Astrocyte (in vitro differentiated cells and primary cell): ENCODE measurements at places on chromosomes 16 and 17. TPM values are rescaled to one million over a fixed set of nuclear protein-coding genes. Genes with fewer than 3 reads are reported as not detected.

GRCh38 chr16:58458606-58459343, 41.2 kb upstream of the NDRG4 start:
- DNase-seq: no peak

- DNase-seq: no peak
Measured at GRCh38 chr17:78113804-78114785, 14.5 kb downstream of the TMC6 start.

The CDH1 gene
- 10.7 and 23.8 TPM in 2 replicates for total RNA-seq

The DNASE1L2 gene
- total RNA-seq: 1.2 and 1.3 TPM in 2 replicates

GRCh38 chr17:63399856-63400255, 46.2 kb downstream of the CYB561 start:
- DNase-seq: peak; percentile 44

GRCh38 chr16:11526655-11527350, 59.9 kb downstream of the LITAF start:
- DNase-seq: no peak

The EPX gene
- not detected in 2 replicates for total RNA-seq

The ABCA9 gene
- 0.16 TPM in 1 of 2 replicates, not detected in the other for total RNA-seq

GRCh38 chr16:81787659-81788058, 8.6 kb downstream of the PLCG2 start:
- no peak for DNase-seq

DNA sequence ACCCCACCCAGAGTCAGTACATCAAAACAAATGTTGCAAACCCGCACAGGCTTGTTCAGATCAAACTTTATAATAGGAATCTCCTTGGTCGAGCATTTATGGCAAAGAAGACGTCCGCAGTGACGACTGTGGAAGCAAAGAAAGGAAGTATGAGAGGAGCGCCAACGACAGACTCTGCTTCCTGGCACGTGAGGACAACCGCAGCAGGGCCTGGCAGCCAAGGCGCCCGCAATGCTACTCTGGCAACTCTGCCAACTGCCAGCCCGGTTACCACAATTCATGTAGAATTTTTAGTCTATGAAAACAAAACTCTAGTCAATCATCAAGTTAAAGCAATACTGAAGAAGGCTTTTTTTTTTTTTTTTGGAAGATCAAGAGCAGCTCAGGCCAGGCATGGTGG, 24.8 kb downstream of the CYB5D2 start:
- no peak for DNase-seq

GRCh38 chr16:84598360-84598759, 19.5 kb downstream of the COTL1 start:
- DNase-seq: no peak

GRCh38 chr17:18966831-18967624, 15.1 kb downstream of the SLC5A10 start:
- DNase-seq: no peak

DNA sequence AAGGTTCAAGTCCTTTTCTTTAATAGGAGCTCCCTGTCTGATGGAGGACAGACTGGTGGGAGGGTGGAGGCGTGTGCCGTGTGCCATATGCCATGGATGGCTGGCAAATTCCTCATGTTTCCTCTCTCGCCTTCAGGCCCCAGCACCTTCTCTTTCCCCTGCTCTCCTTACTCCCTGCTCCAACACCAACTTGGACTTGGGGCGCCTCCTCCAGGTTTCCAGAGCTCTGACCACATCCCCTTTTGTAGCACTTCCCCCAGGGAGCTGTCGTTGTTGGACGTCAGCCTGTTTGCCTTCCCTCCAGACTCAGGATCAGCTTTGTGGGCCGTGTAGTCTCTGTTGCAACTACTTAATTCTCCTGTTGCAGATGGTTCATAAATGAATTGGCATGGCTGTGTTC, 30.7 kb downstream of the TMC7 start:
- DNase-seq: no peak

The NLGN2 gene
- 77.3 and 80.7 TPM in 2 replicates for total RNA-seq

The DPEP3 gene
- not detected in 2 replicates for total RNA-seq

The LPCAT2 gene
- 67.1 and 74.4 TPM in 2 replicates for total RNA-seq

DNA sequence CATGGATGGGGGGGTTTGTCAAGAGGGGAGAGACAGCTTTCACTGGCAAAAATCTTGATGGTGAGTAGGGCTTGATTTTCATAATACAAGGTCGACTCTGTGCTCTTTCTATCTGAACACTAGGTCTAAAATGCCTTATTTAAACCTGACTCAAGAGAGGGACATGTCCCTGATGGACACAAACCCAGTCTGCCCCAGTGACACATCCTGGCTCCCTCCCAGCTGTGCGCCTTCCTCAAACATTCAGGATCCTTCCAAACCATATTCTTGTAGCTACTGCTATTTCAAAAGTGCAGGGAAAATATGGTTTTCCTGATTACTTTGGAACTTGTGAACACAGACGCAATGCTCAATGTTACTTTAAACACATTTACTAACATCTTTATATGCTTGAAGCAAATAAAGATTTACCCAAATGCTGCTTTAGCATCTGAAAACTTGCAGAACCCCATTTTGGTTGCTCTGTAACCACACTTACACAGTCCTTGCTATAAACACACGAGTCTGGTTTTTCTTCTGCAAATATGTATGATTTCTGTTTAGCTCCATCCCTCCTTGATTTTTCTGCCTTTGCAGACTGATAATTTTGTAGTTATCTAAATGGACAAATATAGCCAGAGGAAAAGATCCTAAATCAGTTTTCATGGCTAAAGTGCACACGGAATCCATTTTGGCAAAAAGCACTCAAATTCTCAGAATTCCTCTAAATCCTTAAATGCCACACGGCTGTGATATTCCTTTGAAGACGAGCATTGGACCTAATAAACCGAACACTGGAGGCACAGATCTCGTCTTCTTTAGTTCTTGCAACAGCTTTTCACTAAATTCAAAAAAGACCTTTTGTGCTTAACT, 499.9 kb upstream of the ZFHX3 start:
- DNase-seq: no peak

The LITAF gene
- total RNA-seq: 113 and 120 TPM in 2 replicates

GRCh38 chr16:23064639-23065038, 84.6 kb downstream of the USP31 start:
- DNase-seq: no peak

DNA sequence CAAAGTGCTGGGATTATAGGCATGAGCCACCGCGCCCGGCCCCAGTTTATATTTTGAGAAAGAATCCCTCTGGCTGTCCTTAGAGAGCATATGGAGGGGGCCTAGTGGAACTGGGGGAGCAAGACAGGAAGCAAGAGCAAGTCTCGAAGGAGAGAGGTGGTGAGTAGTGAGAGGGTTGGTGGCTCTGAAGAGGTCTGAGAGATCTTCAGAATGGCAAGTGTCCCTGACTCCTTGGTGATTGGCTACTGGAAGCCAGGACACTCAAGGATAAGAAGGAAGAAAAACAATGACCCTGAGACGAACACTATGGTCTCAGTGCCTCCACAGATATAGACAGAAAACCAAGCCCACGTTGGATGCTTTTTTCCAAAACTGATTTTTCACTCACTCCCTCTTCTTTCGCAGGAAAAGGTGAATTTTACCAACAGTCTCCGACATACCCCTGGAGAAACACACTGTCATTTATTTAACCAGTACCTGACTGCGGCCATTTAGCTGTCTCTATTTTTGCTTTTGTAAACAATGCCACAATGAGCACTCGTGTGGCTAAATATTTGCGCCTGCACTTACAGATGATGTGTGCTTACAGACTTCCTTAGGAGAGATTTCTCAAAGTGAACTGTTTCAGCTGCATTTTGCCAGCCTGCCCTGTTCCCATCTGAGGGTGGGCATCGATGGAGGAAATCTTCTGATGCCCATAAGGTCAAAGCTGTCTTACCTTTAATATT, 15.9 kb upstream of the DOK4 start:
- no peak for DNase-seq

GRCh38 chr16:14370736-14371234, 259.3 kb downstream of the PARN start:
- DNase-seq: no peak

The SLC9A5 gene
- total RNA-seq: 2.4 and 2.5 TPM in 2 replicates

The ADAP2 gene
- 0.89 and 1.1 TPM in 2 replicates for total RNA-seq

GRCh38 chr17:83193336-83194185, 114.2 kb downstream of the METRNL start:
- DNase-seq: peak; percentile 51

DNA sequence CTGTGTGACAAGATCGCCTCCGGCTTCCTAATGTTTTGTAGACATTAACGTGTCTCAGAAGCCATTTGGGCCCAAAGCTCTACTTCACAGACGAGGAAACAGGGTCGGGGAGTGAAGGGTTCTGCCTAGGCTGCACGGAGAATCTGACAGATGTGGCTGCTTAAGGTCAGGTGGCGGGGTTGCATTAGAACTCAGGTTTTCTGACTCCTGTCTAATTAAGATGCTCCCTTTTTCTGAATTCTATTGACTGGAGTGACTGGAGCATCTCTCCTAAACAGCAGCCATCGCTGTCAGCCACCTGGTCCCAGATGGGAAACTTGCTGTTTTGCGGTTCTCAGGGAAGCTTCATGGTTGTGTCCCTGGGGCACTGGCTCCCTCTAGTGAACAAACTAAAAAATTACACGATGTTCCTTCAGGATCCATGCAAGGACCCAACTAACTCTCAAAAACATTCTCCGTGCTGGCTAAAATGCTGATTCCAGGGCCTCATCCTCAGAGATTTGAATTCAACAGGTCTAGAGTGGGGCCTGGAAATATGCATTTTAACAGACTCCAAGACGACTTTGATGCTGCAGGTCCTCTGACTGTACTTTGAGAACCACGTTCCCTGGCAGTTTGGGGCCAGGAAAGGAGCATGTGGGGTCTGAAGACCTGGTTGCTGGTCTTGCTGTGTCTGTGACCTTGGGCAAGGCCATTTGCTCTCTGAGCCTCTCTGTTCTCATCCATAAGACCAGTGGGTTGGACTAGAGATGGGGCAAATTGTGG, 117.4 kb downstream of the IRF8 start:
- peak; percentile 29 for DNase-seq

The METTL26 gene
- 56.4 and 59.6 TPM in 2 replicates for total RNA-seq

DNA sequence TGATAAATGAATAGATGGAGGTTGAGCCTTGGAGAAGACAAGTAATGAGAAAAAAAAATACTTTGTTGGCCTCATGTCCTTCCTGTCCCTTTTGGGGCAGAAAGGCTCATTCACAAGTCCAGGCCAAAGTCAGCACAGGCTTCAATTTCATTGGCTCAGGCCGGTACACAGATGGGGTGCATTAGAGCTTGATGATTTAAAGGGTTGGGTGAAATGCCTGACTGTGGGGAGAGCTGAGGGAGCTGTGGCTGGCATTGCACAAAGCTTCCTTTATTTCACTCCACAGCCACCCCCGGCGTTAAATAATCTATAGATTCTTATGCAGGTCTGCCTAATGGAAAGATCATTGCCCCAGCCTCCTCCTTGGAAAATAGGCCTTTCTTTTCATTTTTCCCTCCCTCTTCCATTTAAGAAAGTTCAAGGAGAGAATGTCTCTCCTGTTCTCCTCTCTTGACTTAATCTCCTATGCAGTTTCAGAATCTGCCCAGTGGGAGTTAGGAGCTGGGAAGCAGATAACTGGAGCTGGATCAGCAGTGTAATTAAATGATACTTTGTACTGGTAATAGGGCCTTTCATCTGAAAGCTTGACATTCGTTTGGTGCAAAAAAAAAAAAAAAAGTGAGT, 24.4 kb downstream of the YPEL2 start:
- no peak for DNase-seq

DNA sequence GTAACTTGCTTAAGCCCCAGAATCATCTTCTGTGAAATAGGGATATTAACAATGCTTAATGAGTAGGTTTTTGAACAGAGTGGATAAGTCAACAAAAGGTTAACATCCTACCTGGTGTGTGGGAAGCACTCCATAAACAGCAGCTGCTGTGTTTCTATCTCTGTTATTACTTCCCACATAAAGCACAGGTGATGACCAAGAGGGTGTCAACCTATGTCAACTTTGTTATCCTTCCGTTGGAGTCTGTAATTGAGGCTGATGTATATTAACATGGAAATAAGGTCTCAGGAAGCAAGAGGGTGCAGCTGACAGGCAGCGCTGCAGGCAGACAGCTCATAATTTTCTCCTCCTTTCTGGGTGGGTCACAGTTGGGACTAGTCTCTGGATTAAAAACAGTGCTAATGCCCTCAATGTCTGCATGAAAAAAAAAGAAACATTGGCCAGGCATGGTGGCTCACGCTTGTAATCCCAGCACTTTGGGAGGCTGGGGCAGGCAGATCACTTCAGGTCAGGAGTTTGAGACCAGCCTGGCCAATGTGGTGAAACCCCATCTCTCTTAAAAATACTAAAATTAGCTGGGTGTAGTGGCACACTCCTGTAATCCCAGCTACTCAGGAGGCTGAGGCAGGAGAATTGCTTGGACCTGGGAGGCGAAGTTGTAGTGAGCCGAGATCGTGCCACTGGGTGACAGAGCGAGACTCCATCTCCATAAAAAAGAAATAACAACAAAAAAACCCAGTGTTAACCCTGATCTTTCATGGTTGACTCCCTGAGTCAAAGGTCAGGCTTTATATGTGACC, 269.6 kb downstream of the SNX29 start:
- no peak for DNase-seq

DNA sequence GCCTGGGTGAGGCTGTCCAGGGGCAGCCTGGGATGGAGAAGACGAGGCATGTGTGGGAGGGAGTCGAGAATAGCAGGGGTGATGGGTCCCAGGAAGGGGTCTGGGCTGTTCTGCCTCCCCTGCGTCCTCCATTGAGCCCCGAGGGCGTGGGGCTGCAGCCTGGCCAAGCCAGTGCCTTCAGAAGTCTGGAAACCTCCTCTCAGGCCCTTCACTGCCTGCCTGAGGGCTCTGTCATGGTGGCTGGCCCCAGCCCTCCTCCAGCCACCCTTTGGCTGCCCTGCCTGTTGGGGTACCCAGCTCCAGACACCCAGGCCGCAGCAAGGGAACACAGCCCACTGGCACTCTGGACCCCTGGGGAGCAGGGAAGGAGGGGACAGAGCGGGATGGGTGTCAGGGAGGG, 27.6 kb downstream of the ENGASE start:
- no peak for DNase-seq

DNA sequence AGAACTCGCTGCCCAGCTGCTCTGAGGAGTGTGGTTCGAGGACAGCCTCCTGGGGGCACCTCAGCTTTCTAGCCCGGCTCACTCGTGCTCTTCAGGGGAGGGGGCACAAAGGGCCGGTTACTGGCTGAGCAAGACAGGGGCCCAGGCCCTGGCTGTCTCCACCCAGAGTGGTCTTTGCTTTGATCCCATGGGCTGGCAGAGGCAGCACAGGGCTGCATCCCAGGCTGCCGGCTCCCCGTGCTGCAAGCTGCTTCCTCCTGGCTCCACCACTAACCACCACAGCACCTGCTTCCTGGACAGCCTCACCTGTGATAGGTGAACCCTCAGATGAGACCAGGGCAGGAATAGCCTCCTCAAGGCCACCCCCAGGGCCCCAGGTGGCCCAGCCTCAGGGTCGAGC, 6.8 kb downstream of the SPPL2C start:
- DNase-seq: no peak

- DNase-seq: no peak
Measured at GRCh38 chr16:86459266-86459665, 51.1 kb upstream of the FOXF1 start.

The NLRC3 gene
- total RNA-seq: 0.17 and 0.23 TPM in 2 replicates

The SOST gene
- total RNA-seq: not detected in 2 replicates
